ENCODE measurements at places on chromosomes 7 and 10.

DNA sequence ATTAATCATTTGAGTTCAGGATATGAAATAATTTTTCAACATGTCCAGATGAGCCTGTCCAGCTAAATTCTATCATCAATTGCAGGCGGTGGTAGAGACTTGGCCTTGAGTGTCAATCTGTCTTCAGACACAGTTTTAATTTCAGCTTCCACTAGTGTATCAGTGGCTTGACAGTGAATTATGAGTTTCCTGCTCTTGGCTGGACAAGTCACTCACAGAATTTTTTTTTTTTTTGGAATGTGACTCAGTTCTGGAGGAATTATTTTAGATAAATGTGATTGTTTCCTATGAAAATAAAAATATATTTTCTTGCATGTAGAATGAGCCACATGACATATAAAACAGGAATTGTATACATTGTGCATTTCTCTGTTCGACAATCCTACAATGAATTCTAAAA is 319.9 kb upstream of the AKR1E2 start:
- no peak for DNase-seq

DNA sequence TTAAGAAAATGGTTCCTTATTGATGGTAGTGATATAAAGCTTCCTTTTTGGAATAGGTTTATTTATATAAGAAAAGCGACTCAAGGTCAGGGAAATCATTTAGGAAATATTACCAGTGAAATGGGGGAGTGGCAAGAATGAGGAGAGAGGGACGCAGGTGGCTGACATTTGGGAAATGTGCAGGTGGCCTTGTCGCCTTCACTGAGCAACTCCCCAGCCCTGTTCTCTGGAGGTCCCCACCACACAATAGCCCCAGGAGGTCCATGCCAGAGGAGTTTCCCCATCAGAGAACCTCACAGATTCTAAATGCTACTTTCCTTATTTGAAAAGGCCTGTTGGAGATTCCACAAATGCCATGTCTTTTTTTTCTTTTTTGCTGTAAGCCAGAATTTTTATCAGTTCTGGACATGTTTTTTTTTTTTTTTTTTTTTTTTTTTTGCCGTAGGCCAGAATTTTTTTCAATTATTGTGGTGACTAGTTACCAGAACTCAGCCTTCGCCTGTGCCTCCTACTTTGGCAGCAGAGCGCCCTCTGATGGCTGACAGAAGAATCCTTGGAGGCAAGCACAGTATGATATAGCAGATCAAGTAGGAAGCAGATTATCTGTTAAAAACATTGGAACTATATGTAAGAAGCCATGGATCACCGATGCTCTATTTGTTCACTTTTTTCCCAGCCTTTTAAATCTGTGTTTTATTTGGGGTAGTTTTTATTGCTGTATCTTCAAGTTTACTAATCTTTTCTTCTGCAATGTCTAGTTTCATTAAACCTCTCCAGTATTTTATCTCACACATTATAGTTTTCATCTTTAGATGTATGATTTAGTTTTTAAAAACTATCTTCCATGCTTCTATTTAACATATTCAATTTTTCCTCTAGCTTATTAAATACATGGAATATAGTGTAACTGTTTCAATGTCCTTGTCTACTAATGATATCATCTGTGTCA is 18.6 kb downstream of the OPALIN start:
- peak; percentile 16 for DNase-seq

- no peak for DNase-seq
These were observed 162.3 kb upstream of the AHR start for GRCh38 chr7:17136126-17136525.

DNA sequence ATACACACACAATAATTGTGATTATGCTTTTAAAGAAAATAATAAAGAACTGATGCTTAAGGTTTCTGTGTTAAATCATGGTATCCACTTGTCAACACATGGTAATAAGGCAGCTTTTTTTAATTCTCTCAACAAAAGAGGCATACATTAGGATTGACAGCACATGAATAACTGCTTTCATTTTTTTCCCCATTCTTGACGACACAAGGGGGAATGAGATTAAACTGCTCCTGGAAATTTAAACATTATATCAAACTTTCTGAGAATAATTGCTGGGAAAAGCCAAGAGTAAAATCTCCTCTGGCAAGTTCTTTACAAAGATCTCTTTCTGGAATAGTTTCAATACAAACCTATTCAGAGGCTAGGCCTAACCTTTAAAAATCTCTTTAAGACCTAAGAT is 99.0 kb upstream of the GPR22 start:
- DNase-seq, result no peak

- DNase-seq, result no peak
These were observed 111.5 kb upstream of the IFRD1 start for GRCh38 chr7:112338786-112339185.

GRCh38 chr7:108335269-108335918 is 120.8 kb downstream of the NRCAM start:
- no peak for DNase-seq

DNA sequence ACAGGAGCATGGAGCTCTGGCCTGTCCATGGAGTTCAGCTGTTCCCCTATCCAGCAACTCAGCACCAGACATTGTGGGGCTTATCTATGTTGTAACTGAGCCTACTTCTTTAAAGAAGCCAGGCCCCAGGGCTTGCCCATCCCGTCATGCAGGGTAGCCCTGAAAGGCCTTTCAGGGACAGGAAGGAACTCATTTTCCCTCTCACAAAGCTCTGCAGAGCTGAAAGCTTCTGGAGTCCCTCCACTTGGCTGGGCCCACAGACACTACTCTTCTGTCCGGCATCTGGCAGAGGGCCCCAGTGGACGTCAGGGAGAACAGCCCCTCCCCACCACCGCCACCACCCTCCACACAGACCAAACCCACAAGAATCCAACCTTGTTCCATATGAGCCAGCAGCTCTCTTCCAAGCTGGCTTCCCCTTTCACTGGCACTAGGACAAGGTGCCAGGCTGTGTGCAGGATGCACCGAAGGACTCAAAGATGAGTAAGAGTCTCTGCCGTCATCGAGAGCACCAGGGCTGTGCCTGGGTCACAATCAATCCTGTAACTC is 33.1 kb downstream of the DENND2A start:
- no peak for DNase-seq

DNA sequence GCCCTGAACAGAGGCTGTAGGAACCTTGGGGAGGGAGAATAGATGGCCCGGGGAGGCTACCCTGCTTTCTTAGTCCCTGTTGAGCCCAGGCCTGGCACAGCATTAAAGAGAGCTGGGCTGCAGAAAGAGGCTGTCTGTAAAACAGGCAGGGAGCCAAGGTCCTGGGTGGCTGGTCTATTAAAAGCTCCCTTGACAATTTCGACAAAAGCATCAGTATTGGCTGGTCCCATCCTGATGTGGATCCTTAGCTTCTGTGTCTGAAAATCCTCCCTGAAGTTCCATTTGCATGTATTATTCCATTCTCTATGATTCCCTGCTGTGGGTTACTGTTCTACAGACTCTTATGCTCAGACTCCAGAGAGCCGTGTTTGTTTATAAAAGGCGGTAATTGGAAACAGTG is 158.5 kb downstream of the GALNT17 start:
- no peak for DNase-seq

- DNase-seq, result no peak
These were observed 319.3 kb upstream of the NRP1 start for GRCh38 chr10:33653584-33654367.

DNA sequence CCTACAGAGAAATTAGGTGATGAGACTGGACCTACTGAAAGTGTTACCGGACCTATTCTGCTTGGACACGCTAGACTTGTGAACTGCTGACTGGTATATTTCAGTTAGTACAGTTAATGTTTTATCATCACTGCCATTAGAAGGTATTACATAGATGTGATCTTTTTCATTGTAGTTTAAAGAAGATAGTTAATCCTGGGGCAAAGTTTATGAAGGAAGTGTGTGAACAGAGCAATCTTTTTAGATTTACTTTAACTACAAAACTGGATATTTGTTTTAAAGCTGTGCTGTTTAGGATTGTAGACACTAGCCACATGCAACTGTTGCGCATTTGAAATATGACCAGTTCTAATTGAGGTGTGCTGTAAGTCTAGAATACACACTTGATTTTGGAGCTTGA is 446.7 kb downstream of the AUTS2 start:
- no peak for DNase-seq

GRCh38 chr7:102191556-102192379 is 94.9 kb upstream of the SH2B2 start:
- DNase-seq, result no peak

DNA sequence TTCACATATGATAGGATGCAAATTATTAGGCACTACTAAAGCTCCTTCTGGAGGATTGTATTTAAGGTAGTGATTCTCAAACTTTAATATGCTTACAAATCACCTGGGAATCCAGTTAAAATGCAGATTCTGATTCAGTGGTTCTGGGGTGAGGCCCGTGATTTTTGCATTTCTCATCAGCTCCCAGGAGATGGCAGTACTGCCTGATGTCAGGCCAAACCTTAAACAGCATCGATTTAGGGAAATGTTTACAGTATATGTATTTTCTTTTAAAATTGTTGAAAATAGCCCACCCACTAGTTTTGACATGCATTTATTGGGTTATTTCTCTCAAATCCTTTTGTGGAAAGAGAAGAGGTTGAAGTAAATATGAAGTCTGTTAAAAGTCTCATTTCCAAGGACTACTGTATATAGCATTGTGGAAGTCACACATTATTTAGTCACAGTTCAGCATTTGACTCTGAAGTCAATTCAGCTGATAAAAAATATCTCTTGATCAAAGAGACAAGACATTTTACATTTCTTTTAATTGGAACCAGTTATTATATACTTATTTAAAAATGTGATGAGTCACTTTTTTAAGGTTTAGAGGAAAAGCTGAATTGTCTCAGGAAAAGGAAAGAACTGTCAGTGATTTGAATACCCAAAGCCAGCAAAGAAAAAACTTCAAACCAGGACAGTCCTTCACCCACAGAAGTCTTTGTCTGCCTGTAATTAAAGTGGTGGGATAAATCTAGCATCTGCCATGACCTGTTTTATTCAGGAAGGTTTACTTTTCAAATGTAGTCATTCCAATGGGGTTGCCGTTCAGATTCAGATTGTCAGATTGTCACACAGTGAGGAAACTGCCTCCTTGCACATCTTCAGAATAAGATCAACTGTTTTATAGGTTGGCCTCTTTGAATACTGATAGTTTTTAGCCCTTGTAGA is 21.1 kb upstream of the HBP1 start:
- DNase-seq, result no peak

DNA sequence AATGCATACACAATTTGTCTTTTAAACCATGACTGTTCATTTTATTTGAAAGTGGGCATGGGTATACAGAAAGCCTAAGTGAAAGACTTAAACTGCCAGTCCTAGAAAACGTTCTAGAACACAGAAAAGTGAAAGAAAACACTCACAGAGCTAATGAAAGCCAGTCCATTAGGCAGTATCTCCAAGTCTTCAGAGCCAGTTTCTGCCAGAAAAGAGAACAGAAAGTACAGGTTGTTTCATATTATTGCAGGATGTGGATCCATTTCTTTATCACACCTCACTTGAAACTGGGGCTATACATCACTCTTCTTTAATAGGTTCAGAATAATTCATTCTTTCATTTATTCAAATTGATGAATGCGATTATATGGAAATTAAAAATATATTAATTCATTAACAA is 7.7 kb downstream of the PON1 start:
- no peak for DNase-seq

- no peak for DNase-seq
These were observed 6.1 kb downstream of the BICC1 start for GRCh38 chr10:58518775-58519174.

DNA sequence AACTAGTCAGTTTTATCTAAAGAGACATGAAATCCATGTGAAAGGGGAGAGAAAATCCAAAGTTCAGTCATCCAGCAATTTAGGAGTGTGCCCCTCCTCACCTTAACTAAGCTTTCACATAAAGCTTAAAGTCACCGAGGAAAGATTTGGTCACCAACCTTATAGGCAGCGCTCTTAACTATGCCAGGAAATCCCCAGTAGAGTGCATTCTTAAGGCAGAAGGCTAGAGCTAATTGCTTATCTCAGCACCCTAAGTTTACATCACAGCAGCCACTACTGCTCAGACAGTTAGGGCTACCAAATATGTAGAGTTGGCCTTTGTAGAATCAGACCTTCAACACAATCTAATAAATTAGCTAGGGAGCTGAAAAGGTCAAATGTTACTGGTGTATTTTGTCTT is 47.9 kb downstream of the MTPN start:
- DNase-seq, result no peak

GRCh38 chr7:118040562-118040961 is 143.4 kb upstream of the LSM8 start:
- DNase-seq, result no peak

DNA sequence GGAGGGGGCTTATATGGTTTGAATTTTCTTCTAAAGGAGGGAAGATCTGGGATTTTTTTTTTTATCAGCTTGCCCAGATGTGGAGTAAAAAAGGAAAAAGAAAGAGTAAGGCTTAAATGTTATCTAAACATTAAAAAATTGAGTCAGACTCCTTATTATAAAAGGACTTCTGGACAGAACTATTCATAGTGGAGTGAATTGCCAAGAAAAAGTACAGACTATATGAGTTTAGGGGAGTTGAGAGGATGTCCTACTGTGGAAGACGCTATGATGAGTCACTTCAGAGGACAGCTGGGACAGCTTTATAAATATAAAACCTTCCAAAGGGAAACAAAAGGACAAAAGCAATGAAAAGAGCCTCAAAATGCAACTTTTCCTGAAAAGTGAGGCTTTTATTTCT is 73.0 kb downstream of the TFPI2 start:
- DNase-seq, result no peak

DNA sequence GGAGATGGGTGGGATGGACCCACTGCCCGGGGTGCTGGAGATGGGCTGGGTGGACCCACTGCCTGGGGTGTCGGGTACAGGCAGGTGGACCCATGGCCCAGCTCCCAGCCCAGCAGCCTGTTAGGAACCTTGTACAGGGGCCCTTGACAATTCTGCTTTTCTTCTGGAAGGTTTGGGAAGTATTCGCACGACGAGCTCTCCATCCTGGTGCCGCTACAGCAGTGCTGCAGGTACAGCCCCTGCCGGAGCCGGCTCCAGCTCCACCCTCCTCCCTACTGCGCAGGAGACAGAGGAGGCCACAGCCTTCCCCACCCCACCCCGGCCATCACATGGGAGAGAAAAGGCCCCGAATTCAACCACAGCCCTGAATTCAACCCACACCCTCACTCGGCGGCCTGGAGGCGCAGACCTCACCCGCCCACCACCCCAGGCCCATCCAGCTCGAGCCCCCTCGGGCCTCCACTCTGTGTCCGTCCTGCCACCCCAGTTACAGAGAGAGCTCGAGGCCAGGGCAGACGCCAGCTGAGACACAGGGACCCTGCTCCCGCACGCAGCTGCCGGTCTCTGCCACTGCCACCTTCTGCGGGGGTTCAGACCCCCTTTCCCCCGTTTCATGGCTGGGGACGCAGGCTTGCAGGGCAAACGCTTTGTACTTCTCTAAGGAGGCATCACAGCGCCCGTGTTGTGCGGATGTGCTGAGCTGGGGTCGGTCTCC is 31.3 kb upstream of the FOXL3 start:
- DNase-seq, result no peak

All from activated CD4-positive, CD25-positive, alpha-beta regulatory T cell treated with anti-CD3 and anti-CD28 coated beads, Interleukin-2, amount 50 U/mL, for 16 hours (primary cell).